ENCODE measurements at places on chromosomes 16 and 17.

DNA sequence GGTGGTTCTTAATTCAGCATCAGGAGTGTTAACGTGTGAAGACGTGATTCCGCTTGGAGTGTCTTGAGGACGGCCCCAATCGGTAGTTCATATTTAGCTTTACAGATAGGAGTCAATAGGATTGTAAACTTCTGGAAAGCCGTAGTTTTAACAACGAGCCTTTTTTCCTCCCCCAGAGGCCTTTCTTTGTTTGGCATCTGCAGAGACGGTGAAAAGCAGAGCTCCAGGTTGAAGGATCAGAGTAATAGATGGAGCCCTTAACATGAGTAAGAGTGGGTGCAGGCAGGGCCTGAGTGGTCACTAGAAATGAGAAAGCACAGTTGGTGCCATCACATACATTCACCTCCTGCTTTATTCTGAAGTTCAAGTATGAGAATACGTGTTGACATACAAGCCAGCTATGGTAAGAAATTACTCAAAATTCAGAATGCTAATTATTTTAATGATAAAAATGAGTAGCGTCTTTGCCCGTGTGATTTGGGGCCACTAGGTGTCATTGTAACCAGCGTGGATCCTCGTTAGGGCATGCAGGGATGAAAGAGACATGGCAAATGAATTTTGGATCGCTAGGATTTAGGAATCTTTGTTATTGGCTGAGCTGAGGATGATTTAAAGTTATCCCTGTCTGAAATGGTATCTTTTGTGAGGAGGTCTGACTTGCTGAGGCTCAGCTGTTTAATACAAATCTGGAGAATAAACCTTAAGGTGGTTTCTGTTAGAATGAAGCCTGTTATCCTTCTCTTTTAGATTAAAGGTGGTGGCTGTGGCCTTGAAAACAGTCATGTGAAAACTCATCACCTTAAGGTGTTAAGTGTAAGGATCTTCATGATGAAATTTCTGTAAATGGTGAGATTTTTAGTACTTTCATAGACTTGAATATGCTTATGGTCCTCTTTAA lies 18.6 kb downstream of the PRCD start:
- DNase-seq = no peak

DNA sequence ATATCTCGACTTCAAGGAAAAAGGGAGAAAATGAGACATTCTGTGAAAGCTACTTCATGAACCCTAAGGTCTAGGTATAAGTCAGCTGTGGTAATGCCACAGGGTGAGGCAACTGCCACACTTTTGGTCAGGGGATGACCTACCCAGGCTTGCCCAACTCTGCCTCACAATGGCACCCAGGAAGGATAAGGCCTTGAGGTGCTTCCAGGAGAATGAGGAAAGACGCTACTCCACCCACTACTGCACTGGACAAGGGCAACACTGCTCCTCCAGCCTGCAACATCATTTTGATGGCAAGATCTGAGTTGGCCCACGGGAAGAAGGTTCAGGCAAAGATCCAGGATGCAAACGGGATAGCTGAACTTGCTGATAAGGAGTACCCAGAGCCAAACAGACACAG lies 22.0 kb upstream of the GFOD2 start:
- DNase-seq = no peak

- DNase-seq = no peak
These were observed 37.7 kb downstream of the PLD6 start for GRCh38 chr17:17168401-17168800.

- no peak for DNase-seq
These were observed 821.1 kb upstream of the EEF2KMT start for GRCh38 chr16:5918567-5919130.

GRCh38 chr16:85275533-85276249 lies 163.4 kb upstream of the CIBAR2 start:
- DNase-seq = peak; percentile 45

DNA sequence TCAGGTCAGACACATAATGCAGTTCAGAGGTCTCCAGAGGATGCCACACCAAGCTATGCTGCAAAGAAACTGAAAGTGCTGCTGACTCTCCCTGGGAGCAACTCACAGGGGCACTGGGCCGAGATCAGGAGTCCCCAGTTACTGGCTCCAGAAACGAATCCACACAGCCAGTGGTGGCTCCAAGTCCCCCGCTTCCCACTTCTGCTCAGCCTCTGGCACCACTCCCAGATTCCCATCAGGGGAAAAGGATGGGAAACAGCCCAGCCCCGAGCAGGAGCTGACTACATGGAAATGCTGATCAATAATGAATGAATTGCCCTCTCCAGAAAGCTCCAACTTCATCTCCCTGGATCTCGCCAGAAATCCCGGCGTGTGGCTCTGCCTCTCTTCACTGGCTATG lies 62.3 kb upstream of the CDH5 start:
- no peak for DNase-seq

DNA sequence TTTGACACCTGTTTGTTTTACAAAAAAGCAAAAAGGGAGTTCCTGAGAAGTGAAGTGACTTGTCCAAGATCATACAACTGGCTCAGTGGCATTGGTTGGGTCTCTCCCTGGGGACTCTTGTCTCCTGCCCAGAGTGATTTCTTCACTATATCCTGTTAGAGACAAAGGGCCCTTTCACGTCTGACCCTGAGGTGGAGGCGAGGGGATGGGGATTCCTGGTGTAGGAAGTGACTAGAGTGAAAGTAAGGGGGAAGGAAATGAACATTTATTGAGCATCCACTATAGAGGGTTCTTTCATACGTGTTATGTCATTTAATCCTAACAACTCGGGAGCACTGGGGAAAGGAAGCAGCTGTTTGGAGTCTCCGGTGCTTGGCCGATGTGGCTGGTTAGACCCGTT lies 9.0 kb downstream of the ITGB3 start:
- DNase-seq = no peak

- DNase-seq = no peak
These were observed 31.1 kb downstream of the ADCY7 start for GRCh38 chr16:50297301-50298074.

GRCh38 chr17:81891303-81891552 lies 158 bp downstream of the ALYREF start:
- no peak for DNase-seq

DNA sequence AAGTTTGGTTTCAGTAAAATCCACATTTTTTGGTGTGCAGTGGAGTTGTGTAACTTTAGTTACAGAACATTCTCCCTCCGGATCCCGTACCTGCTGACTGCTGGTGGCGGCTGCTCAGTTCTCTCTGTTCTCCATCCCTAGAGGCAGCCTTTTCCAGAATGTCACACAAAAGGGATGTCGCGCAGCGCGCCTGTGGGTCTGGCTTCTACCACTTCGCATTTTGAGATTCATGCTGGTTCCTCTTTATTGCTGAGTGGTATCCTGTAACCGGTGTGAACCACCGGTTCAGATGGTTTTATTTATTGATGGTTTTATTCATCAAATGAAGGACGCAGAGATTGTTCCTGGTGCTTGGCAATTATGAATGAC lies 981 bp upstream of the CEP131 start:
- no peak for DNase-seq

DNA sequence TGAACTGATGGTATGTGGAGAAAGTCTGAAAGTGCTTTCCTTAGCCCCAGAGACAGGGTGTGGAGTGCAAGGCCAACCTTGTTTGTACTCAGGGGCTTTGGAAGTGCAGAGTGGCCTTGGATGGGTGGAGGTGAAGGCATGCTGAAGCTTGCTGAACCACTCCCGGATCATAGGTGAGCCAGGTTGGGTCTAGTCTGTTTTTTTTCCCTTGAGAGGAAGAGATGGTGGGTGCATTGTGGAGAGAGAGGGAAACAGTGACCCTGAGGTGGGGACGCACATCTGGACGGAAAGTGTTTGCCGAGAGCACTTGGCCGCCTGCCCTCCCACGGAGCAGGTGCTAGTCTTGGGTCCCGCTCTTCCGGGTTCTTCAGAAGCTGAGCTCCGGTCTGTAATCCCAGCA lies 12.5 kb downstream of the ABAT start:
- DNase-seq = no peak

DNA sequence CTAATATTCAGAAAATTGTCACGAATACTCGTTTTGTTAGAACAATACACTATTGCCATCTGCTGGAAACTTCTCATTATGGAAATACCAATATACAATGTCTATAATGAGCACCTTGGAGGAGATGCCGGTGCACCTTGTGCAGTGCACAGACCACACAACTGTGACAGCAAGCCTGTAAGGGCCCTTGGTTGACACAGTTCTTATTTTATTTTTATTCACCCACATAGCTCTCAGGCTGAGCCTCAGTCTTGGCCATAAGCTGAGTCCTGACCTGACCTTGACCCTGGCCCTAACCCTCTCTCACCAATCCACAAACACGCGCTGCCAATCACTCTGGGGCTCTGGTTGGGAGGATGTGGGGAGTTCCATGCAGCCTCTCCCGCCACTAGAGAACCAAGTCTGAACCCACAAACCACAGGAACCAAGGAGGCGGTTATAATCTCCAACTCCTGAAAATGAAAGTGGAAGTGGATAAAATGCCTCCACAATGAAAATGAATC lies 7.6 kb downstream of the AIPL1 start:
- peak; percentile 34 for DNase-seq

- DNase-seq = no peak
These were observed 1.1 kb upstream of the FOXJ1 start for GRCh38 chr17:76142039-76142584.

- DNase-seq = peak; percentile 26
These were observed 645 bp upstream of the ELMO3 start for GRCh38 chr16:67198238-67198734.

DNA sequence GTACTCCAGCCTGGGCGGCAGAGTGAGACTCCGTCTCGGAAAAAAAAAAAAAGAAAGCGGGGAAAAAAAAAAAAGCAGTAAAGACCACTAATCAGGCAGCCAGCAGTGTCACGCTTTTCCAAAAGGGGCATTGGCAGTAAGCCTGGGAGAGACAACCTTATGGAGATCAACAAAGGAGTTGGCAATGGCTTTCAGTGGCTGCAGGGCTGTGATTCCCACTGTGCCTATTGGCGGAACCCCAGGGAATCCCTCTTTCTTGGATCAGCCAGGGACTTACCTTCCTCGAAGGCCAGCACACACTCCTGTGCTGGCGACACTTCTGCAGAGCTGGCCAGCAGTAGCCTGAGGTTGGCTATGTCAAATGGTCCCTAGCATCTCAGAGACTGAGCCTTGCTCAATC lies 43.2 kb upstream of the ZFHX3 start:
- DNase-seq = no peak

DNA sequence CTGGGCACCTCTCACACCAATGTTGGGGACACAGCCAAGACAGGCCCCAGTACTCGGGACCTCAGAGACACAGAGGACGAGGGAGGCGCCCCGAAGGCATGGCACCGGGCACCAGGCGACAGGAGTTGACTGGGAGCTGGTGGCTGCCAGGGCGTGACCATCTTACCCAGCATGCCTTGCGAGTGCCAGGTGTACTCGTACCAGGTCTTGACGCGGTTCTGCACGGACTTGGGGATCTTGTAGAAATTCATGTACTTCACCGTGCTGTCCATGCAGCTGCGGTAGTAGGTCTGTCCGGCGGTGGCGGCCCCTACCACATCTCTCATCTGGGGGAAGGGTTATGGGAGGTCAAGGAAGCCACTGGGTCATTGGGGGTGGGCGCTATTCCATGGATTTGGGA lies 67.3 kb downstream of the CNGB1 start:
- DNase-seq = no peak

DNA sequence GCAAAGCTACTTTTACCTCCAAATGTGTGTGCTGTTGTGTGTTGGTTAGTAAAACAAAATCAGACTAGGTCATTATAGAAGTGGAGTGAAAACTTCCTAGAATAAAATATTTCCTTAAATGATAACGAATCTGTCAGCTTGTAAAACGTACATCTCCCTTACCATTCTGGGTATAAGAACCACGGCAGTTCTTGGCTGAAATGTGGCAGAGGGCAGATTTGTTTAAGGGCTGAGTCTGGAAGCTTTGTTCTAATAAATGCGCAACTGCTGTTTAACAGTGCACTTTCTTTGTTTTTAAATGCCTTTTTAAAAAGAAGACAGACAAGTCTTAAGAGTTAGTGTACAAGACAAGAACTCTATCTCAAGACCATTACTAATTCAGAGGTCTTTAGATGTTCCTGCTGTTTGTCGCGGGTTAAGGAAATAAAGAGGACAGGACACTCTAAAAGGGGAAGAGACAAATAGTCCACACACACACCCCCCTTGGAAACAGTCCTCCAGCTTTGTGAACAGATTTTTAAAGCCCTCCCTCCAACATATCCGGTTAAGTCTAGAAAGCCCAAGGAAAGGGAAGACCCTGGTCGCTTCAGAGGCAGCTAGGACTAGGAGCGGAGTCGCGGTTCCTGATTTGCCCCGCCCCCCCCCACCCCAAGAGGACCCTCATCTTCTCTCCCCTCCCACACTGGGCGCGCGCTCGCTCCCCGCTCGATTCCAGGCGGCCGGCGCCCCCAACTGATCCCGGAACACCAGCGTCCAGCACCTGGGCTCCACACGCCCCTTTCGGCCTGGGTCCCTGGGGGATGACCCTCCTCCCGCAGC lies 658 bp downstream of the SYNRG start:
- peak; percentile 33 for DNase-seq

- DNase-seq = peak; percentile 69
These were observed 5.6 kb upstream of the HSBP1 start for GRCh38 chr16:83802135-83802534.

GRCh38 chr16:58028541-58029070 lies 3.1 kb downstream of the MMP15 start:
- DNase-seq = no peak

DNA sequence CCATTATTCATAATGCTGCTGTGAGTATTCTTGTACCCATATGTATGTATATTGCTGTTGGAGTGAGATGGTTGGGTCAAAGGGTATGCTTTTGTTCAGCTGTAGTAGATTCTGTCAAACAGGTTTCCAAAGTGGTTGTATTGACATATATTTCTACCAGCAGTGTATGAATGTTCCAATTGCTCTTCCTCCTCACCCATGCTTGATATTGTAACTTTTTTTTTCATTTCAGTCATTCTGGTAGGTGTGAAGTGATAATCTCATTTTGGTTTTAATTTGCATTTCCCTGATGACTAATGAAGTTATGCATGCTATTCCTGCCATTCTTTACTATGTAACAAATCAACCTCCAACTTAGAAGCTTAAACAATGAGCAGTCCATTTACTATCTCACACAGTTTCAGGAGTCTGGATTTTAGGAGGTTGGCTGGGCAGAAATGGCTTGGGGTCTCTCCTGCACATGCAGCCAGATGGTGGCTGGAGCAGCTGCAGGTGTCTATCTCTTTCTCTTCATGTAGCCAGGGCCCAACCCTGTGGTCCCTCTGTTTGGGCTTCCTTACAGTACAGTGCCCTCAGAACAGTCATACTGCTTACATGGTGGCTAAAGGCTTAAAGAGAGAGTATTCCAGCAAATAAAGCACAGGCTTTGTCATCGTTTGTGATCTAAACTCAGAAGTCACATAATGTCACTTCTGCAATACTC lies 21.2 kb downstream of the ERAL1 start:
- no peak for DNase-seq
